ENCODE measurements at places on chromosomes 12 and 14.
A peak's percentile ranks its signal among the peaks of the same experiment; 100 is the strongest.

- no peak for DNase-seq
Measured at GRCh38 chr12:42905419-42905705, 315.8 kb upstream of the PRICKLE1 start.

DNA sequence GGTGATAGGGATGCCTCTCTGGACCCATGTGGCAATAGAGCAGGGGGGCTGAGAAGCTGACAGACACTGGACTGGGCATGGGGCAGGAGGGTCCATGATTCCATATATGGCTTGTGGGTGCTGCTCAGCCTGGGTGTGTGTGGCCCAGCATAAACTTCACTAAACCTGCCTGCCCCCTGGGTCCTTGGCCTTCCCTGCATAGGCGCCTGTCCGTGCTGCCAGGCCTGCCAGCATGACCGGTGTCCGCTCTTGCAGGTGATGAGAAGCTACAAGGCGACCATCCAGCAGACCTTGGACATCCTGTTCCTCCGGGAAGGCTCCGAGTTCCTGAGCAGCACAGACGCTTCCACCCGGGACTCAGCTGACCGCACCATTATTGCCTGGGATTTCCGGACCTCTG is 61.6 kb downstream of the BEGAIN start:
- DNase-seq = no peak

GRCh38 chr12:100566887-100567637 is 6.4 kb upstream of the GAS2L3 start:
- DNase-seq = no peak

- no peak for DNase-seq
Measured at GRCh38 chr12:40499856-40500255, 192.4 kb upstream of the CNTN1 start.

- DNase-seq = no peak
Measured at GRCh38 chr12:57751432-57751787, 700 bp downstream of the CDK4 start.

GRCh38 chr14:39740454-39740853 is 308.2 kb upstream of the FBXO33 start:
- DNase-seq = no peak

- DNase-seq = no peak
Measured at GRCh38 chr12:19910681-19911080, 457.7 kb upstream of the PDE3A start.

GRCh38 chr14:76314521-76315034 is 61.4 kb upstream of the ESRRB start:
- DNase-seq = no peak

- DNase-seq = peak; percentile 85
Measured at GRCh38 chr12:6937481-6938352, 5.9 kb upstream of the RNU7-1 start.

DNA sequence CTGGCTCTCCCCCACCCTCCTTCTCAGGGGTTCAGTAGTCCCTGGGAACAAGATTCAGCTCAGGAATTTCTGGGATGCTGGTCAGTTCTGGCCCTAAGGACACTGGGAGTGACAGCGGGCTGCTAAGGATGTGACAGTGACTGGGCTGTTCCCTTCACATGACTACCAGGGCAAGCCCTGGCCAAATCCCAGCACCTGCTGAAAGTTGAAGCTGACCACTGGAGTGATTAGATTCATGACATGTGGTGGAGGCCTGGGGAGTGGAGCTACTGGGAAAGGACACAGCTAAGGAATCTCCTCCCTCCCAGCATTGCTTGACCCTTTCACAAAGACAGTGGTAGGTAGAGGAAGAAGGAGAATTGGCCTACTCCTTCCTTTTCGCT is 204.9 kb downstream of the DAD1 start:
- no peak for DNase-seq

DNA sequence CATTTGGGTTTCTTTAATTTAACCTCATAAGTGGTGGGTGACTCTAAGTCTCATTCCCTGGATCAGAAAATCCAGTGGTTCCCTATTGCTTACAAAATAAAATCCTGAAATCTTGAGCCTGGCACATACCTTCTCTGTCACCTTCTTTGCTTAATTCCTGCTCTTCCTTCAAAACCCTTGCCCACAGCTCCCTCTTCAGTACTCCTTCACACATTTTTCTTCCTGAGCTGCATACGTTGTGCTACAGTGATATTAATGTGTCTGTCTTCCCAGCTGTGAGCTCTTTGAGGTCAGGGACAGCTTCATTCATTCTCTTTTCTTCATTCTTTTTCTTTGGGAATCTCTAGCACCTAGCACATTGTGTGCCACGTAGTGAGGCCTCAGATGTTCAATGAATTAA is 9.5 kb downstream of the TSPAN11 start:
- DNase-seq = no peak

All from stimulated activated CD8-positive, alpha-beta memory T cell treated with anti-CD3 and anti-CD28 coated beads, Interleukin-4, amount 100 ng/mL, for 4 hours (primary cell).